ENCODE measurements at places on chromosomes 3 and 15.

GRCh38 chr15:49242820-49243219, 72.8 kb downstream of the GALK2 start:
- no peak for DNase-seq

DNA sequence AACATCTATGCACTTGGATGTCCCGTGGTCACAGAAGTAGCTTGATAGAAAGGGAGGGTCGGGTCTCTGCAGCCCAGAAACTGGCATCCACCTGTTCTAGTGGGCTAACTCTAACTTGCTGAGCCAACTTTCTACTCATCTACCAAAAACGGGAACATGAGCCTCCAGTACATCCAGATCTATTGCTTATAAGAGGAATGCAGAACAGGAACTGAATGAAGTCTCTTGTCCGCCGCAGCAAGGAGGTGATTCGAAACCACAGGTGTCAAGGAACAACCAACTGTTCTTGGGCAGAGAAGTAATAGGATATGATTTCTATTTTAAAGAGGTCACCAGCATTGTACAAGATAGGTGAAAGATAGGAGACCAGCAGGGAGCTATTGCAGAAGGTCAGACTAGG, 17.9 kb downstream of the TERC start:
- no peak for DNase-seq

GRCh38 chr15:88341006-88341405, 84.5 kb upstream of the NTRK3 start:
- no peak for DNase-seq

GRCh38 chr3:20490996-20491395, 305.0 kb upstream of the SGO1 start:
- DNase-seq = no peak

DNA sequence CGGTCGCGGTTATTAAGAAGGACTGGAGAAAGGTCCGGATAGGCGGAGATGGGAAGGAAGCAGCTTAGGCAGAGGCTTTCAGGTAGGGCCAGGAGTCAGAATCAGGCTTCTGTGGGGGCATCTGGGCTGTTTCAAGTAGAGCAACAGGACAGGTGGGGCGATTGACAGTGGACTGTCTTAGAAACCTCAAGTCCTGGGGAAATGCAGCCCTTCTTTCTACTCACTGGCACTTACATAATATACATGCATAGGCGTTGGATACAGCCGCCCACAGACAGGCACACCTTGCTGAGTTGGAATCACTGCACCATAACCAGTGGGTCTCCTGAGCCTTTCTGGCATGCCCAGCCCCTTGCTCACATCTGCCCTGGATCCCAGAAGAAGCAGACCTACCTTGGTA, 730 bp downstream of the MYD88 start:
- DNase-seq = no peak

GRCh38 chr3:29153811-29154210, 127.1 kb upstream of the RBMS3 start:
- DNase-seq = no peak
